ENCODE measurements at places on chromosomes 4 and X.

DNA sequence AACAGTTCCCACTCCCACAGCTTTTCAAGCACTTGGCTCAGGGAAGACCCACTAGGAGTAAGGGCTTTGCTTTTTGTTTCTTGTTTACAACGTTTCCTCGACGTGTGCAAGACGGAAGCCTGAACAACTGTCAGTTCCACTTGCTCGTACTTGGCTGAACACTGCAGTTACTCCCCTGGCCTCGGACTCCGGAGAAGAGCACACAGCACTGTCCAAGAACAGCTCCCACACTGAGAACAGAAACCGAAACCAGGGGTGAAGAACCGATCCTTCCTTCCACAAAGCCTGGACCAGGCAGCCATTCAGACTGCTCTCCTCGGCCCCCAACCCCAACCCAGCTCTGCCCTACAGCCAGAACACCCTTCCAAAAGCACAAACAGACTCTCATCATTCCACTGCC is 25.5 kb downstream of the IRF2 start:
- no peak for DNase-seq

GRCh38 chr4:73676861-73677323 is 56.7 kb upstream of the RASSF6 start:
- no peak for DNase-seq

GRCh38 chr4:15343000-15343399 is 84.8 kb upstream of the C1QTNF7 start:
- DNase-seq: no peak

DNA sequence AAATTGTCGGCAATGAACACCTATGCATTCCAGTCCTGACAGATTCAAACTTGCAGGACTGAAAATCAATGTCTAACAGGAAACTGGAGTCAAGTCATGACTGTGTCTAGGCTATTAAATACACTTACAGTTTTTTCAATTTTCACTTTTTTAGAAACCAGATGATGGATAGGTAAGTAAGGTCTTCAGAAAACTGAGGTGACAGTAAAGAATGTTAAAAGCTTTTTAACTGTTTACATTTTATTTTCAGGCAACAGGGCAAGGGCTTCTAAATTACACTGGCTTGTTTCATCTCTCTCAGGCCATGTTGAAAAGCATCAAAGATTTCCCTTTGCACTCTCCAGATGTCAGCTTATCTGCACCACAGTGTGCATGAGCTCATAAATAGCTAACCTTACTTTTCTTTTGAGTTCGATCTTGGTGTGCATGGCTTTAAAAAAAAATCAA is 65.2 kb downstream of the SEC24D start:
- DNase-seq: no peak

DNA sequence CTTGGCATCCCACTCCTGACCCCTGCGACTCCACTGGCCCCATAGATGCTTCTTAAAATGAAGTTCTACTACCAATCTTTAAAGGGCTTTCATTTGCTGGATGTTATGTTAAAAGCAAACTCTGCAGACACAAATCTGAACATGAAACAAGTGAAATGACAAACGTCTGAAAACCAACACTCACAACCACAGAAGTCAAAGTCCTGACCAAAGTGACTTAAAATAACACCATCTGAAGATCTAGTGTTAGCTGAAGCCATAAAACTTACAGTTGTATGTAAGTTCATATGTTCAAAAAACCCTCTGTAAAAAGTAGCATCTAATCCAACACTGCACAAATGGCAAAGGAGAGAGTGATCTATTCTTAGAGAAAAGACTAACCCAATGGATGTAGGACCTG is 178.7 kb downstream of the SH3KBP1 start:
- no peak for DNase-seq

GRCh38 chrX:24732766-24733500 is 39.2 kb downstream of the POLA1 start:
- DNase-seq: no peak
